Activated CD4-positive, alpha-beta memory T cell treated with anti-CD3 and anti-CD28 coated beads for 36 hours (primary cell): ENCODE measurements at places on chromosomes 3 and 15. TPM values are rescaled to one million over a fixed set of nuclear protein-coding genes. Genes with fewer than 3 reads are reported as not detected.

DNA sequence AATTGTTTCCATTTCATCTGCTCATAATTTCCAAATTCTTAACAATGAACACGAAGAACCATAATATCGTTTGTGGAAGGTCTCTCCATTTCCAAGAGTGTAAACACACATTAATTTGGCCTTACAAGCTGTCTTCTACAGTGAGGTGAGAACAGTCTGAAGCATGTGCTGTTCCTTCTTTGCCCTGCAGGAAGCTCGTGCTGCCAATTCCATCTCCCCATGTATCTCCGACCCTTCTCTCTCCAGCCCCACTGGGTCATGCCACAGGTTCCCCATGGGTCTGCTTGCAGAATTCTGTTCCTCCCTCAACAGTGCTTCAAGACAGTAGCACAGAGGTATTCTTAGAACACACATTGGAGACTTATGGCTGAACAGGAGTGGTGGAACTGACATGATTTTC, 70.5 kb downstream of the CHSY1 start:
- H3K4me3 ChIP-seq = no peak overlapping the region
- H3K36me3 ChIP-seq = peaks cover 24% of the 10 kb centered on the region
- no peaks in the 10 kb centered on the region for H3K27me3 ChIP-seq
- H3K4me1 ChIP-seq = peaks cover 53% of the 10 kb centered on the region
- H3K27ac ChIP-seq = no peak overlapping the region
- DNase-seq = no peak

DNA sequence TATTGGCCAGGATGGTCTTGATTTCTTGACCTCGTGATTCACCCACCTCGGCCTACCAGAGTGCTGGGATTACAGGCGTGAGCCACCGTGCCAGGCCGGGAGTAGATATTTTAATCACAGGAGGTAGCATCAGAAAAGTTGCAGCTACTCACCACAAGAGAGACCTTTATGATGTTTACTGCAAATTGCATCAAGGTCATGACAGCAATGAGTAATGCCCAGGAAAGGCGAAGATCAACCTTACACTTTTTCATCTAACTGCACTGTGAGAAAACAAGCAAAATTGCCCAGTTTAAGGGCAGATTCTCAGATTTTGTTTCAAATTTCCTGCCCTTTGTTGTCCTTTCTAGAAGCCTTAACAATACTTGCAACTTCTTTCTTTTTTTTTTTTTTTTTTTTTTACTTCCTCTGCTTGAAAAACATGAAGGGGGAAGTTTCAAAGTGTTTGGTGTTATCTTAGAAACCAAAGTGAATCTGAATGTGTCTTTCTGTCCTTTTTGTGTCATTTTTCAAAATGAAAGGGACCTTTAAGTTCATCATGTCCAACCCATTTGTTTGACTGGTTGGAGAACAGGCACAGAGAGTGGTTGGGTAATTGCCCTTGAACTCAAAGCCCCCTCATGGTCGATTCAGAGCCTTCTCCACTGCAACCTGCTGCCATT, 25.0 kb downstream of the TGFBR2 start:
- H3K27ac ChIP-seq = peak overlapping the region; percentile 91
- H3K27me3 ChIP-seq = no peaks in the 10 kb centered on the region
- H3K4me3 ChIP-seq = peak overlapping the region; percentile 66

DNA sequence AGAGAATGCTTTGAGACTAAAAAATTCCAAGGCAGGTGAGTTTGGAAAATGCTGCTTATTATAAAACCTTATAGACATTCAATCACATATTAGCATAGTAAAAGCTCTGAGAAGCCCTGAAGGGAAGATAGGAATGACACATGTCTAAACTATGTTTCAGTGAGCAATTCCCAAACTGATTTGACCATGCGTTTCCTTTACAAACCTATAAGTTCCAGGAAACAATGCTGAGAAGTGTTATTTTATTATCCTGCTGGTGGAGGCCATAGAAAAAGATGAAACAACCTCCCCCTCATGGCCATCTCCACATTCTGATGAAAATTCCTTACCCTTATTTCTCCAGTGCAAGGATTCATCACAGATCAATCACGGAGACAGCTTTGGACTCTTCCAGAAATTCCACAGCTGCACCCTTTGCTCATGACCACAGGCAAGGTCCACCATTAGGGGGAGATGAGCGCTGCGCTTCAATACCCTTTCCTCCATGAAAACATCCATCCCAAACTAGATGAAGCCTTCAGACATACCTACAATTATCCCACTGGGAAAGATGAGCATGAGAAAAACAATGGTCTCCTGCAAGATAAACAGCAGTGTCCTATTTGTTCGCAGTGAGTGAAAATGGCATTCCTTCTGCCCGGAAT, 372.1 kb downstream of the MAGI1 start:
- no peaks in the 10 kb centered on the region for H3K27me3 ChIP-seq
- no peaks in the 10 kb centered on the region for H3K4me1 ChIP-seq
- H3K36me3 ChIP-seq = no peaks in the 10 kb centered on the region
- no peak overlapping the region for H3K4me3 ChIP-seq
- H3K27ac ChIP-seq = no peak overlapping the region

DNA sequence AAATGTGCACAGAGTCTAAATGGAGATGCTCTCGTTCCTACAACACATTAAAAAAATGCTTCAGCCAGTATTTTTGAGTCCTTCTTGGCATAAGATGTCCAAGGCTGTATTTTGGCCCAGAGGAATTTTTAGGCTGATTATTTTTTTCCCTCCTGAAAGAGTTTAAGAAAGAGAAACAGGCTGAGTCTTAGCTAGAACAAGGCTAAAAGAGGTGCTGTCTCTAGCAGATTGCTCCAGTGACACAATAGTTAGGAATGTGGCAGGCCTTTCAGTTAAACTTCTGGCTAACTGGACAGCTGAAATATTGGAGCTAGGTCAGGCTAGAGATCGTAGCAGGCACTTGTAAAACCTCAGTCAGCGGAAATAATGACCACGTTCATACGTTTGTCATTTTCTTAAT, 271.4 kb upstream of the RARB start:
- H3K36me3 ChIP-seq = no peaks in the 10 kb centered on the region
- no peak overlapping the region for H3K4me3 ChIP-seq
- no peaks in the 10 kb centered on the region for H3K4me1 ChIP-seq
- H3K27ac ChIP-seq = no peak overlapping the region
- H3K27me3 ChIP-seq = no peaks in the 10 kb centered on the region

The BCHE gene
- not detected for total RNA-seq

The PTPRG gene
- not detected for total RNA-seq

The HIGD2B gene
- 0.31 TPM for total RNA-seq

The SLC24A5 gene
- not detected for total RNA-seq
